Central memory CD4-positive, alpha-beta T cell (primary cell): ENCODE measurements at places on chromosomes 4 and X.

- no peak for DNase-seq
Measured at GRCh38 chr4:98204236-98204553, 57.0 kb upstream of the RAP1GDS1 start.

GRCh38 chr4:6767748-6768538, 14.6 kb upstream of the KIAA0232 start:
- no peak for DNase-seq

DNA sequence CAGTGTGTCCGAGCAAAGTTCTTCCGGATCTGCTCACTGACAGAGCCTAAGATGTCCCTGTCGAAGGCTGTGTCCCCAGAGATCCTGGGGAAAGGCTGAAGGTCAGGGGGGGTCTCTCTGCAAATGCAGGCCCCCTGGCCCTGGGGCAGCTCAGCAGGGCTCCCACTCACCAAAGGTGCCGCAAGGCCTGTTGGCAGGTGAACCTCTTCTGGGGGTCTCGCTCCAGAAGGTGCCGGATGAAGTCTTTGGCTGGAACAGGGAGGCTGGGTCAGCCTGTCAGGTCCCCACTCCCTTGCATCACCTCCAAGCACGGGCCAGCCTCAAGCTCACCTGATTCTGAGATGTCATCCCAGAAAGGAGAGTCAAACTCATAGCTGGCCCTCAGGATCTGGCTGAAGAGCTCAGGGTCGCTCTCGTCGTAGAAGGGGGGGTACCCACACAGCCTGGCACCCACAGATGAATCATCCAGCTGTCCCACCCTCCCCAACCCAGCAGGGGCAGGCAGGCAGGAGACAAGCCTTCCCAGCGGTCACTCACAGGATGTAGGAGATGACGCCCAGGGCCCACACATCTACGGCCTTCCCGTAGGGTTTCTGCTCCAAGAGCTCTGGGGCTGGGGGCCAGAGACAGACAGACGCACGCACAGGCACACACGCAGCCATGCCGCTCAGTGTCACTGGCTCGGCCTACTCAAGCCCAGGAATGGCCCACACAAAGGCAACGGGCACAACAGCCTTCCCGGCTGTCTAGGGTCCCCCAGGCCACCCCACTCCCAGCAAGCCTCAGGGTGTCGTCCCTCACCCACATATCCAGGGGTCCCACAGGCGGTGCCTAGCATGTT, 2.6 kb downstream of the PNCK start:
- DNase-seq: no peak

- DNase-seq: no peak
Measured at GRCh38 chr4:156939139-156939538, 32.5 kb downstream of the PDGFC start.

GRCh38 chr4:53688186-53688790, 97.0 kb upstream of the LNX1 start:
- DNase-seq: no peak

GRCh38 chr4:104344342-104344980, 150.2 kb downstream of the CXXC4 start:
- no peak for DNase-seq
